Activated T-cell treated with anti-CD3 and anti-CD28 coated beads, Interleukin-2, amount 50 U/mL, for 72 hours (primary cell): ENCODE measurements at places on chromosomes 12 and 14. TPM values are rescaled to one million over a fixed set of nuclear protein-coding genes. Genes with fewer than 3 reads are reported as not detected.

DNA sequence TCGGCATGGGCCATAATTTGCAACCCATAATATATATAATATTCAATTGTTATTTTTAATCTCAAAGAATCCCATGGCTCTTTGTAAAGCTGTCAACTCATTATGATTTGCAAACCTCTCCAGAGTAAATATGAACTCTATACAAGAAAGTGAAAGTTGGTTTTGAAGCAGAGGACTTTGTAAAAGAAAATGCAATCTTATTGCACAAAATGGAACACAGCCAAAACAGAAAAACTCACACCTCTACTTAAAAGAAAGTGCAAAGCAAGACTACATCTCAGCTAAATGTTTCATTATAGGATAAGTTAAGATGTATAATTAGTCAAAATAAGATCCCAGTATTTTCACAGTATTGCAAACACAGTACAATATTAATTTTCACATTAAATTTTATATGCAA is 111.2 kb upstream of the FLRT2 start:
- no peak for DNase-seq

DNA sequence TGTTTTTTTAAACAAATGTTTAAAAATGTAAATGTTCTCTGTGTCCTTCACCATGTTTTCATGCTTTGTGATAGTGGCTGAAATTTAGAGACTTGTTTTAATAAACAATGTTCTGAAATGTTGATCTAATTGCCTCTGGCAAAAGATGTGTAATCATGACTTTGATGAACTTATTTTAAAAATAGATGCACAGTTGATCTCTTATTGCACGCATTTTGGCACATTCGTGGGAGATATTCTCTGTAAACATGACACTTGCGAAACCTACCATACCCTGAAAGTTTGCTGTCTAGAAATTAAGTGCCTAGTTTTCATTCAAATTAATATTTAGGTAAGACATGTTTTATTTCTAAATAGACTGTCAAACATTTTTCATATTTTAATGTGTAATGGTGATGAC is 119.7 kb upstream of the DNM1L start:
- no peak for DNase-seq

LARP4 gene
- total RNA-seq, result 66.1 TPM

ZDHHC22 gene
- total RNA-seq, result not detected

DBX2 gene
- total RNA-seq, result not detected

DNA sequence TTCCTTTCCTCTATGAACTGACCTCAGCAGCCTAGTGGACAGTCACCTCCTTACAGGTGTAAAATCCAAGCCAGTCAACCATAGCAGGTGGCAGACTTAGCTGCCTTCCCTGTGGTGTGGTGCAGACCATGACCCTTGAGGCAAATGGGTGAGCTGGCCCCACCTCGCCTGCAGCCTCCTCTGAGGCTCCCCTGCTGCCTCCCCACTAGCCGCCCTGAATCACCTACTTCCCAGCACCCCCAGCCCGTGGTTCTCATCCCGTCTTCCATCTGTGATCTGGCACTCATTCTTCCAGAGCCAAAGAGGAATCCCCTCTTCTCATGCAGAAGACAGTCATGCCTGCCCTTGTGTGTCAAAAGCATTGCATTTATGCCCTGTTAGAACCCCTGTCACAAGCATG is 34.4 kb upstream of the TSPAN9 start:
- no peak for DNase-seq

LRRIQ1 gene
- total RNA-seq, result not detected

CCDC60 gene
- not detected for total RNA-seq

DNA sequence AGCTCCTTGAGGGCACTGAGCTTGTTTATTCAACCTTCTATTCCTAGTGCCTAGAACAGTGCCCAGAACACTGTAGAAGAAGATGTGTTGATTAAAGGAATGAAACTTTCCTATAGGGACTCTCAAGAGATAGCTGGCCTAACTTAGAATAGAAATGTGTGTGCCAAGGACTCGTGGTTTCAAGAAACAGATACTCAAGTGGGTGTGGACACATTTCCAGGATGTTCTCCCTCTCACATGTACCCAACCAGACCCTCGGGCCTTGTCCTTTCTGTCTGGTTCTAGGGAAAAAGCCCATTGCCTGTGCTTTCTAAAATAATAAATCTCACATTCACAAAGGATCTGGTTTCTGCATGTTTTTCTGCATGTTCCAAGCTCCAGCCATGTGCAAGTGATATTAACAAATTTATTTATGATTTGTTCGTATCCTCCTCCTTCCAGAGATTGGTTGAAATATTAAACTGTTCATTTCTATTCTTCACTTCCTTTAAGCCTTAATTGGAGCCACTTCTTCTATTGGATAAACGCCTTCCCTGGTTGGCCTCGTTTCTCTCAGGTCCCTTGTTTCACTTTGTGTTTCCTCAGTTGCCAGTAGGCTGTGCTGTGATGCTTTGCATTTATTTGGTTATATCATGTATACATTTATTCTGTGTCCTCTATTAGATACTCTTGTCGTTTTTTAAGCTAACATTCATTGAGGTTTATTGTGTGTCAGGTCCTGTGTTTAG is 89.8 kb downstream of the CRADD start:
- DNase-seq, result no peak

MAP3K9 gene
- total RNA-seq, result 6.2 TPM

- DNase-seq, result no peak
Observed at GRCh38 chr12:576615-577110, 86.6 kb downstream of the NINJ2 start.

ING4 gene
- 28.0 TPM for total RNA-seq

APPL2 gene
- 19.7 TPM for total RNA-seq

DNA sequence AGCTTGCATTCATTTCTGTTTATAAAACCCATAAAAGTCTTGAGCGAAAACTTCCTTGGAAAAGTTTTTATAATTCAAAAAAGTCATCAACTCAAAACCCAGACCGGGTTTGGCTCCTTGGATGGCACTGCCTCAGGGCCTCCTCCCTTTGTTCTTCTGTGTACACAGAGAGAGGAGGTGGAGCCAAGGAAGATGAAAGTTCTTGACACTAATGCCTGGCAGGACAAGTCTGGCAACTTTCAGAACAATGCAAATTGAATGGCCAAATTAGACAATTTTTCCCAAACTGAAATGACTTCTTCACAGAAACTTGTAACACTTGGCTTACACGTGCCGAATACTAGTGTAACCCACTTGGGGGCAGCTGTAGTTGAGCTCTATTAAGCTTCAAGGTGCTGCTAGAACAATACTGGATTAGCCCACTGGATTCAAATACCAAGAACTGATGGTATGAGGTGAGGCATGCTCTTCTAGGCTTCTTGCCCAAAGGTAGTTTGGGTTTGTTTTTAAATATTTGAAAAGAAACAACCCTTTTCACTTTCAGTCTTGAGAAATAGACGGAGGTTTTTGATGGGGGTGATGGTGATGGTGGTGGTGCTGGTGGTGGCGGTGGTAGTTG is 86.6 kb upstream of the FRMD6 start:
- DNase-seq, result no peak

DNA sequence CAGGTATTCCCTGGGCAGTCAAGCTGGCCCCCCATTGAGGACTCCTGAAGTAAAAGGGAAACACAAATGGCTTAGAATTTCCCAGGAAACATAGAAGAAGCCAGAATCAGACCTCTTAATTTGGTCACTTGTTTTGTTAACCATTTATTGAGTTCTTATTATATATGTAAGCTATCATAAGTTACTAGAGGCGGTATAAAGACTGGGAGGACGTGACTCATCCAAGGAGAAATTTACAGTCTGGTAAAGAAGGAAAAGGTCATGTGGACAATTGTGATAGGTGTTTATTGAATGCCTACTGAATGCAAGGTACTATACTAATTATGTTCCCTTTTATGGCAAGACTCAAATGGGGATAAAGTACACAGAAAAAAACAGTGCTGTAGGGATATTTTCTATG is 146.7 kb downstream of the DYRK2 start:
- DNase-seq, result no peak

DNA sequence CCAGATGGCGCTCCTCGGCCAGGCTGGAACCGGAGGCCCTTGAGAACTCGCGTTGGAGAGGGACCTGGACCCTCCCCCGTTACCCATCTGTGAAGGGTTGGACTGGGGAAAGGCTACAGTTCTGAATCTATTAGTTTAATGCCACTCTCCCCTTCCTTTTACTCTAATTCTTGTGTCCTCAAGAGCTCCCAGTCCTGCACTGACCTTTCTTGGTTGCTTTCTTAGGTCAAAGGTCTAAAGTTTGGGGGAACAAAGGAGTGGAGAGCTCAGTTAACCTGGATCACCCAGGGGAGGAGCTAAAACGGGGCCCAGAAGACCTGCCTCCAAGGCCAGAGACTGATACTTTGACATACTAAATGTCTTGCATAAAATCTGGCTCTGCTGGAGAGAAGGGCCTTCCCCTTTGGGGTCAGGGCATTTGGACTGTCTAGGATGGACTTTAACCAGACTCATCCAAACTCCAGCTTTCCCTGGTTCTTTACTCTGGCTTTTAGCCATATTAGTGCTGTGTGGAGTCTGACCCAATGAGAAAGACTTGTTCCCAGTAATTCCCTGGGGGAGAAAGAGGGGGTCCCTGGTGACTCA is 923 bp upstream of the MLF2 start:
- no peak for DNase-seq

DNA sequence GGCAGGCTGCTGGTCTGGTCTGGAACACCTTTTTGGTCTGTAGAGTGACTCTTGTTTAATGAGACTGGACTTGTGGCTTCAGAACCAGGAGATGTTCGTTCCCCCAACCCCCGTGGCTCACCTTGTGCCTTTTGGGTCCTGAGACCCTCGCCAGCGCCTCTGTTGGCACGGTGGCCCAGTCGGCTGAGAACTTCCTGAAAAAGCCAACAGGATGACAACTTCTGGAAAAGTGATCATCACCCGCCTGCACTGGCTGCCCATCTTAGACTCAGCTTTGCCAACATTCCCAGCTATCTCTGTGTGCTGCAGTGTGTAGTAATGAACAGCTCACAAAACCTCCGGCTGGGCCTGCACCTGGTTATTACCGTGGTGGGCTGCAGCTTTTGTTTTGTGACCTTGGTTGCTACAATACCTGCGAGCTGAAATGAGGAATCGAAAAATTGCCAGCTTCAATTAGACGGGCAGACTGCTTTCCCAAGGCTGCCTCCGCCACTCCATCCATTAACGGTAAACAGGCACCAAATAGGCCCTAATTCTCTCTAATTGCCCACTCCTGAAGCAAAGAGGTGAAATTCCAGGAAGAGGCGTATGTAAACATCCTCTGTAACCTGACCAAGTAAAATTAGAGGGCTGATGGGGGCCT is 16.0 kb downstream of the MEG3 start:
- no peak for DNase-seq
